Stimulated activated CD4-positive, alpha-beta T cell treated with anti-CD3 and anti-CD28 coated beads, Interleukin-1b, Interleukin-23, amount 100 ng/mL, for 1 hour (primary cell): ENCODE measurements at places on chromosomes 13 and 19.

DNA sequence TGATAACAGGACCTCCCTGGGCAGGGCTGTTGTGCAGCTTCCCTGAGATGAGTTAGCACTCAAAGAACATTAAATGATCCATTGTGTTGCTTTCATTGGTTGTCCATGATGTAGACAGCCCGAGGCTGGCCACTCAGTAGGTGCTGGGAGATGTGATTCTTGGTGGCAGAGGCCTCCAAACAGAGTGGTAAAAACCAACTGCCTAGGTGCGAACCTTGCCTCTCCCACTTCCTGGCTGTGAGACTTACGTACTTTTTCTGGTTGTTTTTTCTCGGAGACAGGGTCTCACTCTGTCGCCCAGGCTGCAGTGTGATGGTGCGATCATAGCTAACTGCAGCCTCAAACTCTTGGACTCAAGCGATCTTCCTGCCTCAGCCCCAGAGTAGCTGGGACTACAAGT lies 6.2 kb downstream of the SARS2 start:
- no peak for DNase-seq

- DNase-seq, result no peak
These were observed 149.3 kb downstream of the VWA8 start for GRCh38 chr13:41811588-41812021.

DNA sequence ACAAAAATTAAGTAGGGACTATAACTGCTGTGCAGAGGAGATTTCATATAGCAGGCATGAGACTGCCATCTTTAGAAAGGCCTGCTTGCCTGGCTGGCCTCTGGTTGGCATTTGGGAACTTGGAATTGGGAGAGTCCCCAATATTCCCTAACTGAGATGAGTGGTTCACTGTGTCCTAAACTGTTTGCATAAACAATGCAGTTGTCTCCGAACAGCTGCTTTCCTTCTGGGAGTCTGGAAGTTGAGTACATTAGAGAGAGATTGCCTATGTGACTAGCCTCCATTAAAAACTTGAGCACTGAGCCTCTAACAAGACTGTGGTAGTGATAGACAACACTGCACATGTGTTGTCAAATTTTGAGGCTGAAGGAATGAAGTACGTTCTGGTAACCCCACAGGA lies 47.4 kb downstream of the STOML3 start:
- DNase-seq, result no peak

DNA sequence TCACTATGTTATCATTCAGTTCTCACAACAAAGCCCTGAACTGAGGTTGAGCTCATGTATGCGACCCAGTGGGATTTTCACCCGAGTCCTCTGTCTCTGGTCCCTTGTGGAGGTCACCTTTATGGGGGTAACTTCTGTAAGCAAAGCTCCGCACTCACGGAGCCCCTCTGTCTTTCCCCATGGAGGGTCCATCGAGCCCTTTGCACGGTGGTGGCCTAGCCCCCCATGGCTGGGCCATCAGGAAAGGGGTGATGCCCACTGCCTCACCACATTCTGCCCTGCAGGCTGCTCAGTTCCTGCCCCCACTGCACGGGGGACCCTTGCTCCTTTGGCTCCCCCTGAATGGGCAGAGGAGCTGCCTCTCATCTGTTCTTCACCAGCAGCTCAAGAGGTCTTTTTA lies 39.6 kb downstream of the CHST8 start:
- no peak for DNase-seq

DNA sequence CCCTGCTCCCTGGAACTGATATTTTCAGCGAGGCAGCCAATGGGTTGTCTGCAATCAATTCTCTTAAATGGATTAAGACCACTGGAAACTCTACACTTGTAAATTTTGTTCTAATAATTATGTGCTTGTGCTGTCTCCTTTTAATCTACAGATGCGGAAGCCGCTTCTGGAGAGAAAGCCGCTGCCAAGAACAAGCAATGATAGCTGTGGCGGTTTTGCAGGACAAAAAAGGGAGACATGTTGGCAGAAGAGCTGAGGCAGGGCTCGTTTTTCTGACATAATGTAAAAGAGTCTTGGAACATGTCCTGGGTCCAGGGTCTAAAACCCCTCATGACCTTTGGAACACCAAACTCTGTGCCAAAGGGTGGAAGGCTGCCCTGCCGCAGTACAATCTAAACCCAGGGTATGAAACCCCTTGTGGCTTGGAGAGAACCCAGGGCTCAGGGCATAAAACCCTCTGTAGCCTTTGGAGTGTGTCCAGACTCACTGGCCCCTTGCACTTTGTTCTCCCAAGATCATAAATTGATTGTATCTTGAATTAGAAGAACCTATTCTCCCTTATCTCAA lies 12.7 kb downstream of the ZNF417 start:
- DNase-seq, result no peak

- no peak for DNase-seq
These were observed 123.1 kb downstream of the ATP8A2 start for GRCh38 chr13:25494698-25495411.

- no peak for DNase-seq
These were observed 780.0 kb downstream of the DACH1 start for GRCh38 chr13:71087006-71087405.

GRCh38 chr19:13827656-13828055 lies 32.4 kb downstream of the ZSWIM4 start:
- DNase-seq, result no peak

DNA sequence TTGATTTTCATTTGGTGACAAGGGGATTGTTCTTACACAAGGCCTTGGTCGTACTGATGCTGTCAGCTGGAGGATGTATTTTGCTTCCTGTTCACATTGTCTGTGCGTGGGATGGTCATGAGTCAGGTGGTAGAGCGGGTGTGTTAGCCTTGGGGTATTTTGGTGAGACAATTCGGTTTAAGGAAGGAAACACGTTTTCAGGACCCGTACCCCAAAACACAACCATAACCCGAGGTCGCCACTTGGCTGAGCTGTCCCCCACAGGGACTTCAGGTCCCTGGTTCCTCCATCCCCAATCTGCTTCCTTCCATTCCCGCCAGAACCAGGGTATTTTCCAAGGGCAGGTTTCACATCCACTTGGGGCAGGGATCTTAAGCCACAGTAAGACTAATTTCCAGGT lies 15.0 kb downstream of the MYO9B start:
- DNase-seq, result no peak

- DNase-seq, result no peak
These were observed 16.9 kb downstream of the DCLK1 start for GRCh38 chr13:36114233-36114632.

- no peak for DNase-seq
These were observed 2.8 kb upstream of the MKNK2 start for GRCh38 chr19:2053601-2054389.

DNA sequence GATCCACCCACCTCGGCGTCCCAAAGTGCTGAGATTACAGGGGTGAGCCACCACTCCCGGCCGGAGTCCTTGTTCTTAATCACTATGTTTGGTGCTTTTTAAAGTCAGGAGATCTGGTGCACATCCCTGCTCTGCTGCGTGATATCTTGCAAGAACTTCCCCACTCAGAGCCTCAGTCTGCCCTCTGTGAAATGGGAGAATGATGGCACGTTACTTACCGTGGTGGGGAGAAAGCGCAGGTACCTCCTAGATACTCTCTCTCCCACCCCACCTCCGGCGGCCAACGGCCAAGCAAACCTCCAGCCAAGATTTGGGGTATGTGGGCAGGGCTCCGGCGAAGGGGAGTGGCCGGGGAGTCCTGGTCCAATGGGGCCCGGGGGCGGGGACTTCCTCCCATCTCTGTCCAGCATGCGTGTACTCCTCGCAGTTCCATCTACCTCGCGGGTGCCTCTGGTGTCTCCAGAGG lies at the start of gene RYR1:
Gene RYR1 (plus strand): TSS at position 424 of the 466 bp plus-strand sequence. CDS start 139 bp downstream, outside the sequence.
- DNase-seq, result no peak

DNA sequence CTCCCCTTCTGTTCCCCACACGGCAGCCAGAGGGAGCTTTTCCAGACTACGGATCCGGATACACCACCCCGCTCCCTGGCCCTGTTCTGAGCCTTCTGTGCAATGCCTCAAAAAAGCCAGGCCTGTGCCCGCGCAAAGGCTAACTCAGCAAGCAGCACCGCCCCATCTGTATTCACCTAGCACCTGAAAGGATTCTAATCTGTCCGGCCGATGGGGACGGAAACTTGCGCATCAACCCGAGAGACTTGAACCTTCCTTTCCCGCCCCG lies 589 bp downstream of the ZBTB45 start:
- no peak for DNase-seq

GRCh38 chr19:46659151-46660007 lies 1.6 kb downstream of the DACT3 start:
- DNase-seq, result no peak

GRCh38 chr13:43110036-43110435 lies 86.7 kb downstream of the DNAJC15 start:
- no peak for DNase-seq

DNA sequence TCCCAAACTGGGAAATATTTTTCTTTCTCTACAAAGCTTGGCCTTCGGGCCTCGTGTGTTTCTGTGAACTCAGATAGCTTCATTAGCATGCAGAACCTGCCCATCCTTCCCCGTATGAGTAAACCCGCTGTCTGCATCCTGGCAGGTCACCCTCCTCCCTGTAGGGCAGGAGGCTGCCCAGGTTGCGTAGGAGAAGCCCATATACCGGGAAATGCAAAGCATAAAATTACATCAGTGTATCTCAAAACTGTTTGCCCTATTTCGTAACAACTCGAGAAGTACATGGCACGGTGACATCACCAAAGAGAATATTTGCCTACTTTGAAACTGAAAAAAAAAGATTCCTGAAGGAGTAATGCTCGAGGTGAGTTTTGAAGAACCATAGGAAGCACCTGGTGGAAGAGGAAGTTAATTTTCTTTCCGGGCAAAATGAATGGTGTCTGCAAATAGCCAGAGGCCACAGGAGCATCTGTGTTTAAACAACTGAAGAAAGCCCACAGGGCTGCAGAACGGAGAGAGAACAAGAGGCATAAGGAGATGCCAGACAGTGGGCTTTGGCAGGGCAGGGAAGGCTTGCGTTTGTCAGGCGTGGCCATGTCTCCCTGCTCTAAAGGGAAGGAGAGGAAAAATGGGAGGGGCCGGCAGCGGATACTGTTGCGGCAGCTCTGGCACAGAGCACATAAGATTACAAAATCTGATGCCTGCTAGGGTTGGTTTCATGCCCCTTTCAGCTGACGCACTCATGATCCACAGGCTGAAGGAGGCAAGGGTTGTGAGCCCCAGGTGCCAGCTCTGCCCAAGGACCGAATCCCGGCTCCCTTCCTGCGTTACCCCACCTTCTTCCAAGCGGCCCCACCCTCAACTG lies 81.4 kb downstream of the IRS2 start:
- no peak for DNase-seq

DNA sequence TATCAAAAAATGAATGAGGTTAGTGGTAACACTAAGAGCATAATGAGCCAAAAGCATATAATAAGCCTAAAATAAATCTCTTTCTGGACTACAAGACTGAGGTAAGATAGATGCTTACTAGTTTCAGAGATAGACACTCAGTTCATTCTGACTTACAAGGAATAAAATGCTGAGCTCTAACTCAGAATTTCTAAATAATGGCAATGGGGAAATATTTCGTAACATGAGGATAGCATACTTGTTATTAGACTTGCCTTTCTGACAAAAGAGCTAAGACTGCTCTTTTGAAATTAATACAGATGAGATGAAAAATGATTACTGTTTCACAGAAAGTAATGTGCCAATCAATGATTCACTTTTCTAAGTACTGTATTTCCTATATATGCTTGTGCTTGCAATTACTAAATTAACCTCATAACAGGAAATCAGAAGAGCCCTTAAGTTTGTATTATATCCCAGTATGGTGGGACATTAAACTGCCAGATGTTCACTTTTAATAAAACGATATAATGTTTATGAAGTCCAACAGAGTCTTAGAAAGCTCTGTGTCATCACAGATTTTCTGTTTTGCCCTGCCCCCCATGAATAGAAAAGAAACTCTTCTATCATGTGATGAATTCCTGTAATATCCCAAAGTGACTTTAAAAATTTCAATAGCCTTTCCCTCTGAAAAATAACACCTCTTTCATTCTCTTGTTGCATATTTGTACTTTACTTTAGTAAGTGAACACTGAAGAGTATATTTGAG lies 2771.0 kb upstream of the PCDH20 start:
- no peak for DNase-seq

DNA sequence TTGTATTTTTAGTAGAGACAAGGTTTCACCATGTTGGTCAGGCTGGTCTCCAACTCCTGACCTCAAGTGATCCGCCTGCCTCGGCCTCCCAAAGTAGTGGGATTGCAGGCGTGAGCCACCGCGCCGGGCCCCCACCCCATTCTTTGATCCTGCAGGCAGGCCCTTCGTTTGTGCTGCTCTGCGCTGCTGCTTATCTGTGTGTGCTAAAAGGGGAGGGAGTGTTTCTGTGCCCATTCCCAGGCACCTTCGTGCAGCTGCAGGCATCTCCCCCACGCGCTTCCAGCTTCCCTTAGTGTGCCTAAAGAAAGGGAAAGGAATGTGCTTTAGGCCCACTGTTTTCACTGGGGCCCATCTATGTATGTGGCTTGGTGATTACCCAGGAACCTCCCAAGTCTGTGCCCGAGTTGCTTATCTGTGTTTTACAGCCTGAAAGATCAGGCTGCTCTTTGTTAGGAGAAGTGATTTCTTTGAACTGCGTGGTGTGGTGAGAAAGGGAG lies 27.2 kb downstream of the EPN1 start:
- no peak for DNase-seq

DNA sequence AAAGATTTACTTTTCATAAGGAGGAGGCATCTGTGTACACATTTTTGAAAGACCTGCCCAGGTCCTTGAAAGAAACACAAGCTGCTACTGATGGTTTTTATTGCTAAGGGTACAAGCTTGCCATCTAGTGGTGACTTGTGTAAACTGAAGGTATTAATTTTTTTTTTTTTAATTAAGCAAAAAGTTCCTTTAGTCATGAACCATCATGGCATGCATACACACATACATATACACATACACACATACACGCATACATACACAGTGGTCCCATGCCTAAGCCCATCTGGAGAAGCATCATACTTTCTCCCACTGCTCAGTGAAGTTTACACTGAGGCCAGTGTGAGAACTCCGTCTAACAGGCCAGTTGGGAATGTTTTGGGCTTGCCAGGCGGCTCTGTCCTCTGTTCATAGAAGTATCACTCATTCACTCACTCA lies 312.5 kb downstream of the DCLK1 start:
- DNase-seq, result no peak

DNA sequence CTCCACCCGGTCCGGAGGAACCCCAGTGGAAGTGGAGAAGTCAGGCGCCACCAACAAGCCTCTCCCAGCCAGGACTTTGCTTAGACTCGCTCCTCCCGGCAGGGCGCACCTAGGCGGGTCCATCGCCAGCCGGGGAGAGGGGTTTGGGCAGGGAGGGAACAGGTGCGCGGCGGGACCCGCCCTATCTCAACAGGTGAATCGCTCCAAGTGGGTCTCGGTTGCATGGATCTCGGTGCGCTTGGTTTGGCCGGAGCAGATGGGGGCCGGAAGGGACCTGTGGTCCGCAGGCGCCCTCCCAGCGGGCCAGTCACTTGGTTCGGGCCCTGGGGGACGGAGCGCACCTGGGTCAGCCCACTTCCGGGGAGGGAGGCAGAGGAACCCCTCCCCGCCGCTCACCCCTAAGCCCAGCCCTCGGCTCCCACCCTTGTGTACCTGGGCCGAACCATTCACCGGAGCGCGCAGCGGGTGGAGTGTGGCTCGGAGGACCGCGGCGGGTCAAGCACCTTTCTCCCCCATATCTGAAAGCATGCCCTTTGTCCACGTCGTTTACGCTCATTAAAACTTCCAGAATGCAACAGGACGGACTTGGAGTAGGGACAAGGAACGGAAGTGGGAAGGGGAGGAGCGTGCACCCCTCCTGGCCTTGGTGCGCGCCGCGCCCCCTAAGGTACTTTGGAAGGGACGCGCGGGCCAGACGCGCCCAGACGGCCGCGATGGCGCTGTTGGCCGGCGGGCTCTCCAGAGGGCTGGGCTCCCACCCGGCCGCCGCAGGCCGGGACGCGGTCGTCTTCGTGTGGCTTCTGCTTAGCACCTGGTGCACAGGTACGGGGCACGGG lies at the start of gene LSR:
Gene LSR (plus strand): TSS at position 693 of the 836 bp plus-strand sequence. CDS start 21 bp downstream, at position 714.
- DNase-seq, result no peak
